ENCODE measurements at places on chromosomes 16 and 17. TPM values are rescaled to one million over a fixed set of nuclear protein-coding genes. Genes with fewer than 3 reads are reported as not detected.

- peak overlapping the region; percentile 3 for H3K4me3 ChIP-seq
- DNase-seq, result no peak
- H3K4me1 ChIP-seq, result peaks cover 8% of the 10 kb centered on the region
- no peaks in the 10 kb centered on the region for H3K27me3 ChIP-seq
Measured at GRCh38 chr16:11768849-11769248, 26.2 kb upstream of the TXNDC11 start.

TPSG1 gene
- not detected for total RNA-seq

GRCh38 chr17:222172-222571 is 40.7 kb upstream of the DOC2B start:
- H3K4me1 ChIP-seq, result no peaks in the 10 kb centered on the region
- no peaks in the 10 kb centered on the region for H3K36me3 ChIP-seq
- no peaks in the 10 kb centered on the region for H3K27me3 ChIP-seq

GRCh38 chr17:76408037-76408849 is 23.8 kb downstream of the SPHK1 start:
- no peaks in the 10 kb centered on the region for H3K27me3 ChIP-seq
- DNase-seq, result peak; percentile 73
- peaks cover 4% of the 10 kb centered on the region for H3K4me1 ChIP-seq
- no peak overlapping the region for H3K27ac ChIP-seq
- H3K4me3 ChIP-seq, result no peak overlapping the region

- peaks cover 11% of the 10 kb centered on the region for H3K36me3 ChIP-seq
- H3K4me3 ChIP-seq, result peak within 1 kb of the TSS; percentile 100
Measured at GRCh38 chr16:1308977-1309885, at the start of gene UBE2I. Gene UBE2I (plus strand): TSS chr16:1309636. CDS start chr16:1314031, 4,395 bp downstream.

GRCh38 chr17:37133136-37133535 is 184.4 kb downstream of the AATF start:
- no peak overlapping the region for H3K27ac ChIP-seq
- H3K4me1 ChIP-seq, result peaks cover 1% of the 10 kb centered on the region
- H3K4me3 ChIP-seq, result no peak overlapping the region
- H3K27me3 ChIP-seq, result no peaks in the 10 kb centered on the region

- H3K4me3 ChIP-seq, result no peak overlapping the region
- peaks cover 3% of the 10 kb centered on the region for H3K4me1 ChIP-seq
- H3K27ac ChIP-seq, result no peak overlapping the region
- H3K36me3 ChIP-seq, result peaks cover 3% of the 10 kb centered on the region
- H3K27me3 ChIP-seq, result no peaks in the 10 kb centered on the region
Measured at GRCh38 chr17:64229815-64230728, 33.0 kb downstream of the TEX2 start.

ATP1B2 gene
- total RNA-seq, result 0.42 TPM

ADCY9 gene
- total RNA-seq, result 10.1 TPM

GRCh38 chr17:80807882-80808281 is 183.8 kb upstream of the CHMP6 start:
- no peaks in the 10 kb centered on the region for H3K27me3 ChIP-seq
- peaks cover 48% of the 10 kb centered on the region for H3K36me3 ChIP-seq
- H3K4me1 ChIP-seq, result peaks cover 32% of the 10 kb centered on the region
- H3K4me3 ChIP-seq, result no peak overlapping the region
- no peak for DNase-seq

MPV17L gene
- not detected for total RNA-seq

DNA sequence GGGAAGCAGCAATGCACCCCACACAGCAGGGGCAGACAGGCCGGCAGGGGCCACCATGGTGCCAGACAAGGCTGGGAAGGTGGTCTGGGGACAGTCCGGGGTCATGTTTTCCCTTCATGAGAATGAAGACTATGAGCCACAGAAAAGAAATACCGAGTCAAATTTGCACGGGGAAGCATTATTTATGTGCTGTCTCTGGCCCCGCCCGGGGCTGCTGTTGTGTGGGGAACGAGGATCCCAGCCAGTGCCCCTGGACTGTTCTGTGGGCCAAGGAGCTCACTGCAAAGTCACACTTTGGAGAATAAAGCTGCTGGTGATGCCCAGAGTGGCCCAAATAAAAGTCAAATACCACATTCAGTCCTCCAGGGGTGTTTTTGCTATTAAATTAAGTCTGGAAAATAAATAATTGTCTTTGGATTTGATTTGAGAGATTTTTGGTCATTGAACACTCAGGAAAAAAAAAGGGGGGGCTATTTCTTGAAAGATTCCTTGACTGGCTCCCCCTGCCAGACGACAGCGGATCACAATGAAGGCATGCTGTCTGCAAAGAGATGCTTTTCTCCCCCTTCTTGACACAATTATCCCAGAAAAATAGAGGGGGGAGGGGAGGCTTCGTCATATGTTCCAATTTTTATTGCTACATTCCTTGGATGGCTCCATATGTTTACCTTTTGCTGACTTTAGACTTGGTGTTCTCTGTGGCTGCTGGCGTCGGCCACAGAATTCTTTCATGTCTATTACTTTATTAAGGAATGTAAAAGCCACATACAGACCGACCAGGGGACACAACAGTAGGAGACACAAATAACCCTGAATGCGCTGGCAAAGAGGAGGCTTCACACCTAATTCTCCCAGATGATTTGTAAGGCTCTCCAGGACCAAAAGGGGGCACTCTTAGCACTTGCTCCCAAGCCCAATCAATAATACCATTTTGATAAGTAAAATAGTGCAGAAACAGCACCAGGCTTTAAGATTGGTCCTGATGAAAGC is 27.1 kb upstream of the ANKFN1 start:
- H3K4me3 ChIP-seq, result no peak overlapping the region
- no peaks in the 10 kb centered on the region for H3K4me1 ChIP-seq
- DNase-seq, result no peak
- no peaks in the 10 kb centered on the region for H3K27me3 ChIP-seq

- H3K27ac ChIP-seq, result peak overlapping the region; percentile 88
- H3K27me3 ChIP-seq, result peaks cover 28% of the 10 kb centered on the region
- no peak for DNase-seq
- peaks cover 36% of the 10 kb centered on the region for H3K4me1 ChIP-seq
- H3K36me3 ChIP-seq, result peaks cover 1% of the 10 kb centered on the region
Measured at GRCh38 chr16:71885261-71885650, 1.3 kb upstream of the ZNF821 start.

TPSD1 gene
- not detected for total RNA-seq

DNA sequence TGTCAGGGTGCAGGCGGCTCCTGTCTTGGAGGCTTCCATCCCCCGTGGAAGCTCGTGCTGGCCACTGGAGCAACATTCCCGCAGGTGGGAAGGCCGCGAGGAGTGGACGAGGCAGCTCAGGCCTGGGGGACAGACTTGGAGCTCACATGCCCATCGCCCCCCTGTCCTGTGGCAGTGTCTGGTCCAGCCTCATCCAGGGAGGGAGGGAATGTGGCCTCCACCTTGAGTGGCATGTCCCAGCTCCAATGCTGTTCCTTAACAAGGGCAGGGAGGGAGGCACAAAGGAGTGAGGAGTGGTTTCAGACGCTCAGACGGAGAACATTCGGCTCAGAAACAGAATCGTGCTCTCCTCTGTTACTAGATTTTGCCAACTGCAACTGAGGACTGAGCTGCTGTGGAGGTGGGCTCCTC is 159.4 kb upstream of the CHMP6 start:
- H3K27me3 ChIP-seq, result no peaks in the 10 kb centered on the region
- peaks cover 14% of the 10 kb centered on the region for H3K36me3 ChIP-seq
- DNase-seq, result peak; percentile 34
- peak overlapping the region; percentile 86 for H3K27ac ChIP-seq

GRCh38 chr16:59373632-59374031 is 639.5 kb upstream of the GOT2 start:
- no peaks in the 10 kb centered on the region for H3K36me3 ChIP-seq
- peaks cover 2% of the 10 kb centered on the region for H3K27me3 ChIP-seq
- no peak overlapping the region for H3K4me3 ChIP-seq
- no peaks in the 10 kb centered on the region for H3K4me1 ChIP-seq
- DNase-seq, result no peak
- H3K27ac ChIP-seq, result no peak overlapping the region

GRCh38 chr16:12420661-12421209 is 383.0 kb downstream of the CPPED1 start:
- peaks cover 4% of the 10 kb centered on the region for H3K36me3 ChIP-seq
- no peaks in the 10 kb centered on the region for H3K27me3 ChIP-seq
- no peak overlapping the region for H3K27ac ChIP-seq
- DNase-seq, result no peak
- H3K4me3 ChIP-seq, result no peak overlapping the region

DNA sequence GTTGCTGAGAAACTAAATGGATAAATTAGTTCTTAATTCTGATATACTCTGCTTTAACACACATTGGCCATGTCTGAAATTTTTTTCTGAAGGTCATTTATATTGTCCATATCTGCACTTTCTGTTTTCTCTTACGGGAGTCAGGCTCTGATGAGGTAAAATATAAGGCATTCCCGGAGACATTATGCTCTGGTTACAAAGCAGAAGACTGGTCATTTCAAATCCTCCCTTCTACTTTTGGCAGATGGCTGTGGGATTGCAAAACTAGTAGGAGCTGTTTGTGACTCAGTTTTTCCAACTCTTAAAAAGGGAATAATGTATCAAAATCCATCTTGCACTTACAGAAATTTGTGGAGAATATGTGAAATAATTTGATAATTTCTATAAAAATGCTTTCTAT is 92.2 kb upstream of the CPHXL start:
- H3K36me3 ChIP-seq, result no peaks in the 10 kb centered on the region
- H3K27ac ChIP-seq, result no peak overlapping the region
- H3K4me1 ChIP-seq, result no peaks in the 10 kb centered on the region
- DNase-seq, result no peak
- H3K27me3 ChIP-seq, result peaks cover 2% of the 10 kb centered on the region
- H3K4me3 ChIP-seq, result no peak overlapping the region

SDR42E1 gene
- 12.5 TPM for total RNA-seq

DNA sequence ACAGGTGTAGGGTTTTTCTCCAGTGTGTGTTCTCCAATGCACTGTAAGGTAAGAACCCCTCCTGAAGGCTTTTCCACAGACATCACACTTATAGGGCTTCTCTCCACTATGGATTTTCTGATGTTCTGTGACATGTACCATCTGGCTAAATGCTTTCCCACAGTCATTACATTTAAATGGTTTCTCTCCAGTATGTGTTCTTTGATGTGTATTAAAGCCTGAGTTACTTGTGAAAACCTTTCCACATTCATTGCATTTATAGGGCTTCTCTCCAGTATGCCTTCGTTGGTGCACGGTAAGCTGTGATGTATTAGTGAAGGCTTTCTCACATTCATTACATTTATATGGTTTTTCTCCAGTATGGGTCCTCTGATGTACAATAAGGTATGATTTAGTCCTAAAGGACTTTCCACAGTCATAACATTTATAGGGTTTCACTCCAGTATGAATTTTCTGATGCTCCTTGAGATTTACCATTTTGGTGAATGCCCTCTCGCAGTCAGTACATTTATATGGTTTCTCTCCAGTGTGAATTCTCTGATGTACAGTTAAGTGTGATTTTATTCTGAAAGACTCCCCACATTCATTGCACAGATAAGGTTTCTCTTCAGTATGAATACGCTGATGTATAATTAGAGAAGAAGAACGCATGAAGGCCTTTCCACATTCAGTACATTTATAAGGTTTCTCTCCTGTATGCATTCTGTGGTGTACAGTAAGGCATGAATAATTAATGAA is 30.9 kb downstream of the ZNF624 start:
- DNase-seq, result no peak
- H3K27ac ChIP-seq, result no peak overlapping the region
- no peaks in the 10 kb centered on the region for H3K4me1 ChIP-seq
- no peaks in the 10 kb centered on the region for H3K27me3 ChIP-seq

GRCh38 chr17:1830288-1830687 is 483 bp downstream of the RPA1 start:
- no peak for DNase-seq
- no peaks in the 10 kb centered on the region for H3K27me3 ChIP-seq
- H3K27ac ChIP-seq, result peak overlapping the region; percentile 92
- peak overlapping the region; percentile 92 for H3K4me3 ChIP-seq
- peaks cover 46% of the 10 kb centered on the region for H3K4me1 ChIP-seq
- peaks cover 32% of the 10 kb centered on the region for H3K36me3 ChIP-seq

TEKT5 gene
- not detected for total RNA-seq

DNA sequence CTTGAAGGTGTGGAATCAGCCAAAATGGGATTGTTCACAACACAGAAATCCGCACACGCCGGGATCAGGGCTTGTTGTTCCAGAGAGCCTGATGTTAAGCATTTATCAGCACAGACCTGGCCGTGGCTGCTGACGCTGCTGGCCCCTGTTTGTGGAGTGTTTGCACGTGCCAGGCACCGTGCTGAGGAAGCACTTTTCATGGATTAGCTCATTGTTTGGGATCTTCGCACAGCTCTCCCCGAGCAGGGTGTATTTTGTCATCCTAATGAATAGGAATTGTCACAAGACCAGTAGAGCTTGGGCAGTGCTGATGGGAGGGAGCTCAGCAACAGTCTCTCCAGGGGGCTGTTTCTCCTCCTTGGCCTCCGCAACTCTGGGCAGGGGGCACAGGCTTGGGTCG is 160.4 kb upstream of the PLCG2 start:
- peaks cover 16% of the 10 kb centered on the region for H3K4me1 ChIP-seq
- H3K27ac ChIP-seq, result no peak overlapping the region
- no peak for DNase-seq
- H3K4me3 ChIP-seq, result no peak overlapping the region
- no peaks in the 10 kb centered on the region for H3K27me3 ChIP-seq
- peaks cover 12% of the 10 kb centered on the region for H3K36me3 ChIP-seq

PDIA2 gene
- not detected for total RNA-seq

- peaks cover 16% of the 10 kb centered on the region for H3K4me1 ChIP-seq
- DNase-seq, result no peak
- H3K27ac ChIP-seq, result no peak overlapping the region
- H3K4me3 ChIP-seq, result no peak overlapping the region
- H3K27me3 ChIP-seq, result peaks cover 2% of the 10 kb centered on the region
Measured at GRCh38 chr17:39937447-39937846, 9.9 kb downstream of the LRRC3C start.

DNA sequence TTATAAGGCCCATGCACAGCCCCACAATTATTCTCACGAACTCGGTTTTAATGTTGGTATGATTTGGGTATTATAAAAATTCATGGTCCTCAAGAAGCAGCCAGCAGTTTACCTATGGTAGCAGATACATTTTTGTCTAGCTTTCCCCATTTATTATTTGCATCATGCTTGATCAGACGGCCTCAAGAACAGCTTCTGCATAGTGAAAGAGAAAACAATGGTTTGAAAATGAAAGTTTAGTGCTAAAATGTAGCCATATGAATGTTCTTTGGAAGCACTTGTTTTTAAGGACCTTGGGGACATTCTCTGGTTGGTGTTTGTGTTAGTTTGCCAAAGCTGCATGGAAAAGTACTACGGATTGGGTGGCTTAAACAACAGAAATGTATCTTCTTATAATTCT is 72.4 kb upstream of the CPHXL start:
- H3K4me3 ChIP-seq, result no peak overlapping the region
- no peaks in the 10 kb centered on the region for H3K36me3 ChIP-seq
- H3K27ac ChIP-seq, result no peak overlapping the region
- H3K27me3 ChIP-seq, result peaks cover 2% of the 10 kb centered on the region

DNA sequence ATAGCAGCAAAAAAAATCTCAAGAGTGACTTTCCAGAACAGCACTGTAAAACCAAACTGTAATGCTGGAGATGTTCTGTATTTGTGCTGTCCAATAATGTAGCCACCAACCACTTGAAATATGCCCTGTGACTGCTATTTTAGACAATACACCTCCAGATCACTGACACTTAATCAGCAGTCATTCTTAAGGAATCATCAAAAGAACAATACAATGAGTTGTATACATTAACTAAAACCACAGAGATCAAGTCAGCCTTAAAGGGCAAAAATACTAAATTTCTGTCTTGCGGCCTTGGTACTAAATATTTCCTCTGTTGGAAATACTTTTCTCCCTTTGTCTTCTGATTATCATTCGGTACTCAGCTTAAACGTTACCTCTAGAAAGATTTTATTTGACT is 33.6 kb upstream of the ANKFY1 start:
- no peak overlapping the region for H3K4me3 ChIP-seq
- no peaks in the 10 kb centered on the region for H3K4me1 ChIP-seq
- H3K27ac ChIP-seq, result no peak overlapping the region
- DNase-seq, result no peak
- no peaks in the 10 kb centered on the region for H3K27me3 ChIP-seq

- no peaks in the 10 kb centered on the region for H3K36me3 ChIP-seq
- no peaks in the 10 kb centered on the region for H3K4me1 ChIP-seq
- peaks cover 10% of the 10 kb centered on the region for H3K27me3 ChIP-seq
Measured at GRCh38 chr16:66354034-66354909, 12.2 kb upstream of the CDH5 start.

Measured in activated naive CD8-positive, alpha-beta T cell treated with anti-CD3 and anti-CD28 coated beads, Interleukin-2, amount 10 ng/mL, durations not matched to agents 7 days and 5 days (primary cell).